Fibroblast of upper back skin (primary cell): ENCODE measurements at places on chromosomes 5 and 9.
A peak's percentile ranks its signal among the peaks of the same experiment; 100 is the strongest.

DNA sequence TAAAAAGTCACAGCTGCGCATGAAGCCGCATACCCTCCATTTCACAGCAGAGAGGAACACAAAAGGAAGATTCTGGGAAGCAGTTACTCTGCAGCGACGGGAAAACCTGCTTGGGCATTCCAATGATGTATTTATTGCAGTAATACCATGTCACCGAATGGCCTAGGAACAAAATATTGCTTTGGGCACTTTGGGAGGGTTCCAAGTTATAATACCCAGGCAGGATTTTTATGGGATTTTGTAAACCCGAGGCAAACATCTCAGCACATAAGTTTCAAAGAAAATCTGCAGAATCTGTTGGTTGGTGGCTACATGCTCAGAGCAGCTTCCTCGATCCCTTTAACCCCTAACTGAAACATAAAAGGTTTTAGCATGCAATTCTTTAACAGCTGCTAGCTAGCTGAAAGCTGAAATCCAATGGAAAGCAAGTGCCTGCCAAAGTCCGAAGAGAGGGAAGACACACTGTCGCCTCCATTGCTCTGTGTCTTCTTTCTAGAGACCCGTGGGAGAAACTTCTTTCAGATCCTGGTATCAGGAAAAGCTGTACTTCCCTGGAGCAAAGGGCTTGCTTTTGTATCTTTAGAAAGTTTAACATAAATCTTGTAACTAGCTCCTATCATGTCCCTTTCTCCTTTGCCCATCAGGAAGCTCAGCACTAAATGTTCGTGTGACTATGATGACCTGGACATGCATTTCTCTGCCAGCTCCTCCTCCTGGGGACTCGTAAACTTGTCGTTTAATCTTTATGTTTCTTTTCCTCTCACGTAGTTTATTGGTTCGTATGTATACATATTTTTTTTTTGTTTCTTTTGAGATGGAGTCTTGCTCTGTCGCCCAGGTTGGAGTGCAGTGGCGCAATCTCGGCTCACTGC lies 195.0 kb downstream of the MAPKAP1 start:
- DNase-seq: no peak

DNA sequence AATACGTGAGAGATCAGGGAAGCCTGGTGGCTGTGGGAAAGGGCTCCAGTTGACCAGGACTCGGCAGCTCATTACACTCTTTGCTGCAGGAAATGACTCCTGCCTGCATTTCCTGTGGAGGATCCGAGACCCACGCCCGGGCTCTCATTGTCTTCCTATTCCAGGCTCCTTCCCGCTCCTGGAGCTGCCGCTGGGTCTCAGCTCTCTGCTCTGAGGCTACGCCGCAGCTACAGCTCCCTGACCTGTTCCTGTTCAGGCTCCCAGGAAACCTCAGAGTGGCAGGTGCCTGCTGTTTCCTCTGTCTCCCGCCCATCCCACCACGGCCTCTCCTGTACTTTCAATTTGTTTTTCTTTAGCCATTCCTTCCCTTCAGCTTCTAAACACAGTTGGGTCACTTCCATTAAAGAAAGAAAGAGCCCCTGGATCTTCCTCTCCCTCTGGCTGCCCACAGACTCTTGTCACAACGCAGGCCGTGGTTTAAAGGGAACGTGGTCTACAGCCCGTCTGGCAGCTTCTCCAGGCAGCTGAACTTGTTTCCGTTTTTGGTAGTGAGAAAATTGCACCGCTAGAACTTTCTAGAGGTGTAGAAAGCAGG lies 71.5 kb downstream of the IL6ST start:
- DNase-seq: no peak

GRCh38 chr9:85452841-85453240 lies 288.9 kb downstream of the AGTPBP1 start:
- no peak for DNase-seq

- no peak for DNase-seq
Measured at GRCh38 chr5:151212406-151212798, 11.5 kb downstream of the CCDC69 start.

DNA sequence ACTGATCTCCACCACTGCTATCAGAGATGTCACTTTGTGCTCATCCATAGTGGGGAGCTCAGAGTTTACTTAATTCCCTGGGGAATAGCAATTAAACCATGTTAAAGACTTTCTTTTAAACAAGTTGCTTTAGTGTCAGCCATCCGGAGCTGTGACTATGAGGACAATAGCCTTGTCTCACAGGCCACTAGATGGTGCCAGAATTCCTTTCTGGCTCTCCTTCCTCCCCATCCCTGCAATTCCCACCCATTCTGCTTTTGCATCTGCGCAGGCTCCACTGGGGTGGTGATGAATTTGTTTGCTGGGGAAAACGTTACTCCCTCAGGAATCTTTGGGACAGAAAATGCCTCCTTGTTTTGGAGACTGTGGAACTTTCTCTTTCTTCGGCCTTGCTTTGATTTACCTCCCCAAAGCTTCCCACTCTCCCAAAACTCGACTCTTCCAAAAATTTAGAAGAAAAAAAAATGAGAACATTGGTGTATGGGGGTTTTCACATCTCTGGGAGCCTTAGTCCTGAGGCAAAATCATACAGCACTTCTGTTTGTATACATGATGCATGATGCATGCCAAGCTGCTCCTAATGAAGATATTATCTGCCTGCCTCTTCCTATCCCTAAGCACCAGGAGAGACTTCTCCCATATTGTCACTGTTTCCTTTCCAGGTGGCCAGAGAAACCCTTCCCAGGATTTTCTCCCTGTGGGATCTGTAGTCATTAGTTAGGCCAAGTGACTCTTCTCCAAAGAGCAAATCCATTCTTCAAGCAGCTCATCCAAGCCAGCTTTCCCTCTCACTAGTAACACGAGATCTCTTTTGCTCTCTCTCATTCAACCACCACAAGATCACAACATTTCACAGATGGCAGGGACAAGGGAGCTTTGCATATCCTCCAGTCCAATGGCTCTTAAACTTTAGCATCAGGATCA lies 466.1 kb downstream of the TLR4 start:
- peak; percentile 40 for DNase-seq

DNA sequence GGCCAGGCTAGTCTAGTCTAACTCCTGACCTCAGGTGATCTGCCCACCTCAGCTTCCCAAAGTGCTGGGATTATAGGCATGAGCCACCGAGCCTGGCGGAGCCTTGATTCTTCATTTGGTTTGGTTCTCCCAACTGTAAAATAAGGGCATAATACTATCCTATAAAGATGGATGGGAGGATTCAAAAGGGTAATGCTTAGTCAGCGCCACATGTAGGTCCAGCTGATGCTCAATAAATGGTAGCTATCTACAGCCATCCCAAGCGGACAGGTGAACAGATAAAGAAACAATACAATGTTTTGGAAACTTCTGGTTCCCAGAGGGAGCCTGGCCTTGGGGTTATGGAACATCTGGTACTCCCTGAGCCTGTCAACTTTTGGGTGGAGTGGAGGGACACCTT lies 13.6 kb upstream of the SET start:
- no peak for DNase-seq

- DNase-seq: no peak
Measured at GRCh38 chr5:147309621-147310020, 74.8 kb downstream of the STK32A start.

GRCh38 chr9:133247632-133248031 lies 27.4 kb downstream of the ABO start:
- DNase-seq: no peak

DNA sequence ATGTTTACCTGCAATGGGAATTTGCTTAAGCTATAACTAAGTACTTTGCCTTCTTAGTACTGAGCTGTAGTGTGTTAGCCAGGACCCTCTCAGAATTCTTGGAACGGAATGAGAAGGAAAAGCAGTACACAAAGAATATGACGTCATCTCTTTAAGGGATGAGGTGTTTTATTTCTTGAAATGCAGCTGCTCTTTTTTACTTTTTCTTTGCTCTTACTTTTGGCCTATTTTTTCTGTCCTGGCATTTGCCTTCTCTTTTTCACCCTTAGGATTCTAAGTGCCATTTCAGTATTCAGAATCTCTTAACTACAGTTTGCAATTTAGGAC lies 10.1 kb downstream of the KIF2A start:
- DNase-seq: peak; percentile 32
